ENCODE measurements at places on chromosomes 3 and 15. TPM values are rescaled to one million over a fixed set of nuclear protein-coding genes. Genes with fewer than 3 reads are reported as not detected.

Gene SERF2
- 631 TPM for total RNA-seq

Gene CD200R1L
- total RNA-seq, result not detected

Gene PTX3
- 10.8 TPM for total RNA-seq

Gene GP5
- not detected for total RNA-seq

Gene KPNA1
- total RNA-seq, result 41.3 TPM

Gene ZCWPW2
- total RNA-seq, result 1.3 TPM

Gene KIF7
- 2.3 TPM for total RNA-seq

DNA sequence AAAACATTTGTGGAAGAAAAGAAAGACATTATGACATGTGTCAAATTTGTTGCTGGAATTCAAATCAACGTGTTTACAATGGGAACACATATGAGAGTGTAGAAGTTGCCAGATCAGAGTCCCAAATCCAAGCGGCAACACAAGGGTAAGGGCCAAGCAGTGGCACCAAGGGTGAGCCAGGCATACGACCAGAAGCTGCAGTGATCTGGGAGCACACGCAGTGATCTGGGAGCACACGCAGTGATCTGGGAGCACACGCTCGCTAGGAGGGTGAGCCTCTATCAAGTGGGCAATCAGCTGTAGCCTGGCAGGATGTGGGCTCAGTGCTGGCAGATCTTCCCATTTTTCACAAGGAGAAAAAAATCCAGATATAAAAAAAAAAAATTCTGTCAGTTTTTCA lies 148.2 kb downstream of the TLE3 start:
- no peak for DNase-seq

- DNase-seq, result no peak
These were observed 23.6 kb upstream of the COL8A1 start for GRCh38 chr3:99614768-99615167.

DNA sequence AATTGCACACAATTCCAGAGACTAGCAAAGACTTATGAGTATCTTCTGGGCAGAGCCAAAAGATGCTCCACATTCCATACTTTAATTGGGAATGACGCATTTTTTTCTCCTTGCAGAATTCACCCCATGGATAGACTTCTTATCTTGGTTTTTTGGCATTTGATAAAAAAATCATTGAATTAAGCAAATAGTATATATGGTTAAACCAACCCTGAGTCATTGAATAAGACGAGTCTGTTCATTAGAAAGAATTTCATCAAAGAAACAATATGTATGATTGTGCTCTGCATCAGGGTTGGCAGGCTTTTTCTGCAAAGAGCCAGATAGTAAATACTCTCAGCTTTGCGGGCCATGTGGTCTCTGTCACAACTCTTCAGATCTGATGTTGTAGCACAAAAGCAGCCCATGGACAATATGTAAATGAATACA lies 9.2 kb upstream of the PDZRN3 start:
- DNase-seq, result no peak

GRCh38 chr15:67641453-67641852 lies 99.0 kb downstream of the MAP2K5 start:
- no peak for DNase-seq

DNA sequence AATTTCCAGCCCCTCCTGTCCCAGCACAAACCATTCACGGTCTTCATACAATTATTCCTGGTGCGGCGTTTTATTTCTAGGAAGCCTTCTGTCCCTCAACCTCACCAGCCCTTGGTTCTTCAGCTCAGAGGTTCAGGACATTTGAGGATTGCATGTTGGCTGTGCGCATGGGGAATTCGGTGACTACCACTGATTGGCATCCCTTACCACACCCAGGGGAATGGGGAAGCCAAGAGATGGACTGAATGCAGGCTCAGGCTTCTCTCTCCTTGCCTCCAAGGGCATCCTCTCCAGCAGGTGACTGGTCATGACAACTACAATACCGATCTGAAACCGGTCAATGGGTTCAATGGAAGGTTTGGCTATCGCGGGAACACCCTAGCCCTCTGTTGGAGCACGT lies 153.8 kb downstream of the MTHFS start:
- no peak for DNase-seq

DNA sequence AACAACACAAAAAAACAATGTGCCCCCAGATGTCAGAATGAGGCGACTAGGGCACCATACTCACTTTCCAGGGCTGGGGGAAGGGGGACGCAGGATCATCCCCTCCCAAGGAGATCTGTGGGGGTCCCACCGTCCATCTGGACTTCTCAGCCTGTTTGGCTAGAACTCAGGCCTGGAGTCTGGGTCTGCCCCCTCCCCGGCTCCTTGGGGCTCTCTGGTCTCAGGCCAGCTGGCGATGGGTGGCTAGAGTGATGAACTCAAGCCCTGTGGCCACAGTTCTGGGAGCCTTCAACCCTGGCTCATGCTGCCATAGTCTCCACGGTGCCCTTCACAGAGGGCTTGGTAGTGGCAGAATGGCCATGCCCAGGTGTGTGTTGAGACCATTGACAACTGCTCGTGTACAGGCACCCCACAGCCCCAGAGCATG lies 13.6 kb downstream of the ZBTB47 start:
- DNase-seq, result peak; percentile 83

GRCh38 chr3:187072102-187072501 lies 67.2 kb downstream of the RPL39L start:
- no peak for DNase-seq

DNA sequence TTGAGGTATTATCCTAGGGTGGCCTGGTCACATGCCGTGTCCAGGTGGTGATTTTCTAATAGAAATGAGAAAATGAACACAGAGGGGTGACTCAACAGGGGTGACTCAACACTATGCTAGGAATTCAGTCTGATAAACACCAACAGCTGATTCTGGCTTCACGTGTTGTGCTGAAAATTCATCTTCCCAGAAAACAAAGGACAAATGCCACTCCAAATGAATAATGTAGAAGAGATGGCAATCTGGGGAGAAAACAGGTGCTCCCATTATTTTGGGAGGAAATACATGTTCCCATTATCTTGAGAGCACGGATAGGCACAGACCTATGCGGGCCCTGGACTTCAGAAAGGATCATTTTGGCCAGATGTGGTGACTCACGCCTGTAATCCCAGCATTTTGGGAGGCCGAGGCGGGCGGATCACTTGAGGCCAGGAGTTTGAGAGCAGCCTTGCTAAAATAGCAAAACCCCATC lies 101.2 kb upstream of the MEX3B start:
- peak; percentile 48 for DNase-seq

GRCh38 chr3:55458181-55458790 lies 28.8 kb downstream of the WNT5A start:
- DNase-seq, result no peak

- DNase-seq, result no peak
These were observed 1.2 kb upstream of the ABHD17C start for GRCh38 chr15:80693682-80694610.

DNA sequence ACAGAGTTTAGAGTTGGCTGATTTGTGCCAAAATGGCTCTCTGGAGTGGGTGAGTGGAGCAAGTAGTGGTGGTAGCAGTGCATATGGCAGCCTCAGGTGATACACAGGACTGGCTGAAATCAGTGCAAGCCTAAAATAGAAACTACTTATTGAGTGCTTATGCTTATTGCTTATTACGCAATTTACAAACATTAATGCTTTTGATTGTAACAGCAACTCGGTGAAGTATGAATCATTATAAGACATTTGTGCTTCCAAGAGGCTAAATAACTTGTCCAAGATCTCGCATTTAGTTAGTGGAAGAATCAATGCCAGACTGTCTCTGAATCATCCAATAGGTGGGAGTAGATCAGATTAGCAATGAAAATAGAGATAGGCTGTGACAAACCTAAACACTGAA lies 353.8 kb downstream of the NAALADL2 start:
- no peak for DNase-seq

GRCh38 chr3:128489674-128489926 lies 3.4 kb downstream of the GATA2 start:
- no peak for DNase-seq

DNA sequence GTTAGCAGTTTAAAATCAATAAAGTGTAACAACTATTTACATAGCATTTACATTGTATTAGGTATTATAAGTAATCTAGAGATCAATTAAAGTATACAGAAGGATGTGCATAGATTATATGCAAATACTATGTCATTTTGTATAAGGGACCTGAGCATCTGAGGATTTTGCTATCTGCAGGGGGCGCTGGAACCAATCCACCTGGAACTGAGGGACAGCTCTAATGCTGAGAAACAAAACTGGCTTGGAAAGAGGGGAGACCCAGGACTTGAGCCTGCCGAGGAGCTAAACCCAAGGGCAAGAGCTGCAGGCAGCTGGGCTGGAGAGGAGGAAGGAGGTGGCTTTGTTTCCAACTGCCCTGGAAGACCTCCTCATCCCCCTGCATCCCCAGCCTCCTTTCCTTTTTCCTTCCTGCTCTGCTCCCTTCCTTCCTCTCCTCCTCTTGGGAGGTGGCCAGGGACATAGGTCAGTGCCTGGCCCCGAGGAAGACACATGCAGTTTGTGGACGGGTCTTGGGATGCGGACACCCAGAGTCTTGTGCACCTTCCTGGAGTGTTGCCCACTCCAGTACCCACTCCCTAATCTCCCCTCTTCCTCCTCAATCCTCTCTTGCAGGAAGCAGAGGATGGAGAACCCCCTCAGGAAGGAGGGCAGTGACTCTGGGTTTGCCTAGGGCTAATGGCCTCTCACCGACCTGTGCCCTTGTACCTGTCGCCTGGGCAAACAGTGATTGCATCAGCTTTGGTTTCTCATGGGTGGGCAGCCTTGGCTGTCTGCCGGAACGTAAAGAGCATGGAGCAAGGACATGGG lies 825 bp upstream of the RTP3 start:
- DNase-seq, result no peak

DNA sequence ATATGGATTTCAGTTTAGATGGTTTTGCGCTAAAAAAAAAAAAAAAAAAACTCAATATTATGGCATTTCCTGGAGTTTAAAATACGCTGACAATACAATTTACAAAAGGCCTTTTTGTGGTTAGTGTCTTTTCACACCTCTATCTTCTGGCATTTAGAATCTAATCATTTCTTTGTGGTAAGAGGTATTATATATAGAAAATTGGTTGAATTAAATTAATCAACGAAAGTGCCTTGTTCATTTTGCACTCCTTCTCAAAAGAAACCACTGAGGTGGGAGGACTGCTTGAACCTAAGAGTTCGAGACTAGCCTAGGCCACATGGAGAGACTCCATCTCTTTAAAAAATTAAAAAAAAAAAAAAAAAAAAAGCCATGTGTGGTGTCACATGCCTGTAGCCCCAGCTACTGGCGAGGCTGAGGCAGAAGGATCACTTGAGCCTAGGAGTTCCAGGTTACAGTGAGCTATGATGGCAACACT lies 90.0 kb upstream of the ICE2 start:
- no peak for DNase-seq

- DNase-seq, result no peak
These were observed 24.2 kb downstream of the PSMD6 start for GRCh38 chr3:63998852-63999754.

DNA sequence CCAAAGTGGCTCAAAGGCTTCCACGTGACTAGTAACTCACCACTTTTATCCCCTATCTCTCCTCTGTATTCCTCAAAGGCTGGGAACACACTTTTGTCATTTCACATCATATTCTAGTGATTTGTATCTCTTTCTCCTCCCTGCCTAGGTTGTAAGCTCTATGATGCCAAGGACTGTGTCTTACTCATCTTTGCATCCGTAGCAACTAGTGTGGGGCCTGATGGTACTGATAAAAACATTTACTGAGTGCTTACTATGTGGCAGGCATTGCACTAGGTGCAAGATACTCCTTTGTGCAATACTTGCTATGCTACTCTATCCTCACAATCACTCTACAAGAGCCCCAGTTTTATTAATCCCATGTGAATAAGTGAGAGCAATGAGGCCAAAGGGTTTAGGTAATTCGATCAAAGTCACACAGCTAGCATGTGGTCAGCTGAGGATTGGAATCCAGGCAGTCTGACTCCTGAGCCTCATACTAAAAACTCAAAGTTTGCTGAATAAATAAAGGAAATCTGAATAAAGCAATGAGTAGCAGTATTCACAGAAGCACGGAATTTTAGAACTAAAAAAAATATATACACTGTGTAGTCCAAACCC lies 342.6 kb upstream of the ICE2 start:
- no peak for DNase-seq

GRCh38 chr3:187210545-187211327 lies 13.4 kb downstream of the RTP1 start:
- DNase-seq, result no peak

- DNase-seq, result no peak
These were observed 24.8 kb downstream of the CACNA1D start for GRCh38 chr3:53519065-53519709.

DNA sequence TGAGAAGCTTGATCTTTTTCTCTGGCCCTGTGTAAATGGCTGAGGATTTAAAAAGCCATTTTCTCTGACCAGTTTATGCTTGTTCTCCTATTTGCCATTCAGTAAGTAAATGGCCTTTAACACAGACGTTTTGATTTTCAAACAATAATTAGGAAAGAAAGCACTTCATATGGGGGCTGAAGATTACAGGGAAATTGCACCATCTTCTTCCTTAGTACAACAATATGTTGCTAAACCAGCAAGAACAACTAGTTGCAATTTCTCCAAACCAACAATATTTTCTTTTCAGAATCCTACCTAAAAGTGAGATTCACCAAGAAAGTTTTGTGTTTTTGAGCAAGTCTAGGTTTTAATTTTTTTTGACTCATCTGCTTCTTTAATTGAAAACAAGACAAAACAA lies 80.5 kb upstream of the CCNL1 start:
- no peak for DNase-seq

DNA sequence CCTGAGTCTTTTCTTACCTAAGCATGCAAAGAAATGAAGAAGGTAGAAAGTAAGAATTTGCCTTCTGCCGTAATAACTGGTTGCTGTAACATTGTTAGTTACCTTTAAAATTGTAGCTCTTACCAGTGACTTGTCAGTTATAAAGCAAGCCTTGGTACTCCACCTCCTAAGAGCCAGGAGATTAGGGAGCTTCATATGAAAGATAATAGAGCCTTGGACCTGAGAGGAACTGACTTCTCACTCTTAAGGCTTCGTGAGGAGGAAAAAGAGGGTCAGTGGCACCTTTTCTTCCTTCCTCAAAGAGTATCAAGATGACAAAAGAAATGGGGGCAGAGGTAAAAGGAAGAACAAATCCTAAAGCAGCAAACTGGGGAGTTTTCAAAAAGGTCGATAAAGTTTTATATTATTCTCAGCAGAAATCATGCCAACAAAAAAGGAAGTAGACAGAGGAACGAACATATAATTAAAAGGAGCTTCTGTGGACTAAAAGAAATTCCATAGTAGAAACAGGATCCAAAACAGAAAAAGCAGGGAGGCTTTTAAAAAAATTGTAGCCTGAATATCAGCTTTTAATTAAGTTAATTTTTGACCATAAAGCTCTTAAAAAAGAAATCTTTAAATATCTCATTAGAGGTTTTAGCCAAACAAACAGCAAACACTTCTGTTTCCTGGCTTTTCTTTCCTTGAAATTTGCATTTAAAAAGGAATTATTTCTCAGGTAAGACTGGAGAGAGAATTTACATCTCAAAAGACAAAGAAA lies 847.1 kb upstream of the ALCAM start:
- DNase-seq, result no peak

DNA sequence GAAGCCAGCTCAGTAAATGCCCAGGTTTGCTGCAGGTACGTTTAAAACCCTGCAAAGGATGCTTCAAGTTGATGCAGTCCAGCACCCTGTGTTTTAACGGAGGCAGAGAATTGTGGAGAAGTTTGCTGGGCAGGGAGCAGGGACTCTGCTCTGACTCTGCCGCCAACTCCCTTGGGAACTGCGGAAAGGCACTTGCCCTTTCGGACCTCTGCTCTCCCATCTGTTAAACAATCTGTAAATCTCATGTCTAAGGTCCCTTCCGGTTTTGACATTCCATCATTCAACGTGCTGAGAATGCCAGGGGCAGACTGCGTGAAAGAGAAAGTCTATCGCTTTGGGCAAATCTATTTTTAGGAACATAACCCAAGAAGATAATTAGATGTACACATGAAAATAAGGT lies 184.5 kb downstream of the OPA1 start:
- DNase-seq, result no peak
